ENCODE measurements at places on chromosomes 3 and 15. TPM values are rescaled to one million over a fixed set of nuclear protein-coding genes. Genes with fewer than 3 reads are reported as not detected.

ALDH1L1 gene
- total RNA-seq: 0.25 TPM

CD200 gene
- total RNA-seq: 7.0 TPM

KBTBD13 gene
- total RNA-seq: not detected

IMPG2 gene
- total RNA-seq: 0.16 TPM

BFSP2 gene
- total RNA-seq: not detected

SLC9C1 gene
- not detected for total RNA-seq

TIGIT gene
- not detected for total RNA-seq

CHDH gene
- total RNA-seq: 1.5 TPM

CHRFAM7A gene
- 3.0 TPM for total RNA-seq

SCAANT1 gene
- total RNA-seq: not detected

KLHL40 gene
- not detected for total RNA-seq

P3H2 gene
- total RNA-seq: 67.0 TPM

CKMT1B gene
- 0.89 TPM for total RNA-seq

HOMER2 gene
- 36.4 TPM for total RNA-seq

HHATL gene
- total RNA-seq: not detected

UROC1 gene
- total RNA-seq: not detected

WDR93 gene
- 0.25 TPM for total RNA-seq

TMEM108 gene
- 2.4 TPM for total RNA-seq

FETUB gene
- total RNA-seq: not detected

CEMIP gene
- 0.51 TPM for total RNA-seq

NANOGP8 gene
- not detected for total RNA-seq

VEPH1 gene
- total RNA-seq: 14.8 TPM

ACVR2B gene
- 5.7 TPM for total RNA-seq

FOXL2 gene
- 0.13 TPM for total RNA-seq

PCSK6 gene
- total RNA-seq: 0.13 TPM

TMOD2 gene
- total RNA-seq: 3.0 TPM

CHRD gene
- total RNA-seq: under 0.01 TPM

TPRA1 gene
- 61.5 TPM for total RNA-seq

HDDC3 gene
- 16.5 TPM for total RNA-seq

SPTBN5 gene
- under 0.01 TPM for total RNA-seq

TMF1 gene
- total RNA-seq: 9.1 TPM

GOLGA8M gene
- total RNA-seq: not detected

TRIM42 gene
- total RNA-seq: not detected

CLRN1 gene
- total RNA-seq: not detected

CERS3 gene
- total RNA-seq: not detected

MAPKAPK3 gene
- 45.3 TPM for total RNA-seq

All from mesangial cell (primary cell).